ENCODE measurements at places on chromosomes 5 and 9. TPM values are rescaled to one million over a fixed set of nuclear protein-coding genes. Genes with fewer than 3 reads are reported as not detected.

Gene CARD9
- 0.52 TPM for total RNA-seq

Gene GABBR2
- 0.44 TPM for total RNA-seq

Gene SPINK7
- not detected for total RNA-seq

Gene RNF208
- 1.7 TPM for total RNA-seq

Gene TAL2
- total RNA-seq, result not detected

Gene ANKRD55
- not detected for total RNA-seq

Gene C5orf58
- total RNA-seq, result not detected

Gene WDR31
- total RNA-seq, result 1.7 TPM

Gene TNFSF15
- 2.2 TPM for total RNA-seq

Gene SLCO6A1
- not detected for total RNA-seq

Gene CDH9
- not detected for total RNA-seq

Gene FBP2
- total RNA-seq, result not detected

Gene GPX3
- not detected for total RNA-seq

Gene ACSL6
- total RNA-seq, result 0.35 TPM

Gene SELENOP
- total RNA-seq, result 3.3 TPM

Gene KCNV2
- not detected for total RNA-seq

Gene SLC4A9
- total RNA-seq, result 0.29 TPM

Gene SLC34A3
- 1.0 TPM for total RNA-seq

Gene CA9
- total RNA-seq, result 11.2 TPM

Gene OR13J1
- total RNA-seq, result not detected

Gene DDX4
- not detected for total RNA-seq

Gene IRF1
- 21.1 TPM for total RNA-seq

Gene EQTN
- not detected for total RNA-seq

Gene TAF11L5
- total RNA-seq, result not detected

Gene BHMT2
- total RNA-seq, result not detected

Gene ITK
- 0.58 TPM for total RNA-seq

Gene FGF10
- total RNA-seq, result not detected

Gene CFAP77
- total RNA-seq, result not detected

Gene INSL4
- not detected for total RNA-seq

Gene TMC1
- total RNA-seq, result not detected

Gene OR4F3
- total RNA-seq, result not detected

Gene PLAC8L1
- not detected for total RNA-seq

Gene CEL
- 0.47 TPM for total RNA-seq

Gene AMBP
- total RNA-seq, result not detected

Gene RELL2
- total RNA-seq, result 4.1 TPM

Gene HEMGN
- total RNA-seq, result not detected

Gene PCDHAC2
- 4.2 TPM for total RNA-seq

Gene ANKRD31
- total RNA-seq, result 0.26 TPM

Gene DUSP1
- 586 TPM for total RNA-seq

Gene CXCL14
- not detected for total RNA-seq

Gene VLDLR
- total RNA-seq, result 0.81 TPM

Gene MYO10
- total RNA-seq, result 72.3 TPM
